H4 (cell line): ENCODE measurements at places on chromosomes 11 and 22. TPM values are rescaled to one million over a fixed set of nuclear protein-coding genes. Genes with fewer than 3 reads are reported as not detected.

GRCh38 chr11:5846701-5847100, 5.0 kb upstream of the OR52E6 start:
- DNase-seq = no peak

GRCh38 chr11:104390651-104391050, 226.7 kb upstream of the PDGFD start:
- DNase-seq = no peak

DNA sequence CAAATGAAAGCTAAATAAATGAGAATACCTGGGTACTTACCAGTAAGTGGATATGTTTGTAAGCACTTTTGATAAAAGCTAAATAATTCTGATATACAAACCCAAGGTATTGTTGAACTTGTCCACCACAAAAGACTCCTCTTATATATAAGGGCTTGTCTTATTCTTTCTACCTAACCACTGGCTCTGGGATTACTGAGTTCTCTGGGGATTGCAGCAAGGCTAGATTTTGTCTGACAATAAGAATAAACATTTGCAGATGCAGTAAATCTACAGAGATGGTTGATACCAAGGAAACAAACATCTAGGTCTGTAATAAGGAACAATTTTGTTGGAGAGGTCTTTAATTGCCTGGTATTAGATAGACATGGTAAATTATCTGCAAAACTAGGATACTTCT, at the start of gene OR51A4:
TSS of gene OR51A4 (minus strand) at position 101 of the 400 bp plus-strand sequence. CDS start 505 bp downstream, outside the sequence.
- no peak for DNase-seq

- DNase-seq = no peak
These were observed 150.0 kb downstream of the DBX1 start for GRCh38 chr11:20010156-20010850.

Gene NXPE4
- not detected in 2 replicates for total RNA-seq

Gene RIMBP3C
- total RNA-seq = 0.27 and 0.31 TPM in 2 replicates

Gene MUC15
- total RNA-seq = 5.9 and 9.3 TPM in 2 replicates
